ENCODE measurements at places on chromosomes 7 and 10.

GRCh38 chr7:151409667-151410404 is at the start of gene WDR86:
Gene WDR86 (minus strand): TSS chr7:151410038. CDS start chr7:151409589, 449 bp downstream.
- DNase-seq = no peak

GRCh38 chr10:60820093-60820754 is 41.9 kb downstream of the CDK1 start:
- no peak for DNase-seq

GRCh38 chr10:5297466-5297865 is 67.3 kb upstream of the UCN3 start:
- DNase-seq = no peak

DNA sequence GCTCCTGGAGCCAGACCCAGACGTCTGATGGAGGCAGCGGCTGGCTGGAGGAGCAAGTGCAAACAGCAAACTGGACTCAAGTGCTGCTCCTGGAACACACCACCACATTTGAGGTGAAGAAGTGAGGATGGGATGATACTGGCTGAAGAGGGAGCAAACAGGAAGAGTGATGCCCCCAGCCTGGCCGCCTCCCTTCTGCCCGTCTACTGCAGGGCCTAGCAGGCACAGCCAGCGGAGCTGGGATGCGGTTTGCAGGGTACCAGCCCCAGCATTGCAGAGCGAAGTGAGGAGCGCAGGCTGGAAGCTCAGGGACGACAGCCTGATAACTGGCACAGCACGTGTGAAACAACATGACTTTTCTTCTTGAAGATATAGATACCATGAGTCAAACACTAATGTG is 111.8 kb upstream of the ZNF32 start:
- DNase-seq = no peak
